ENCODE measurements at places on chromosomes 1 and 21.

DNA sequence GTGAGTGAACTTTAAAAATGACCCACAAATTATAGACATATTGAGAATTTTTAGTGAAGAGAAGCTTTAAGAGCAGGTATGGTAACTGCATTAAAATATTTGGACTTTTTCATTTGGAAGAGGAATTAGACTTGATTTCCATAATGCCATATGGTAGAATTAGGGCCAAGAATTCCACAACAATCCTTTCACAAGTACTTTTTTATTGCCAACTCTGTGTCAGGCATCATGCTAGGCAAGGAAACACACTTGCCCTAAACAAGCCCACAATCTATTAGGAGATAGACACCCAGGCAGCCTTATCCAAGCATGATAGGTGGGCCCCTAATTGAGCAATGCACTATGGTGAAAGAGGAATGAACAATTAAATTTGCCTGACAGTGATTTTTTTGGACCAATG lies 353.0 kb downstream of the TGFB2 start:
- DNase-seq = no peak

GRCh38 chr1:245707941-245708340 lies 553.2 kb downstream of the KIF26B start:
- DNase-seq = no peak

DNA sequence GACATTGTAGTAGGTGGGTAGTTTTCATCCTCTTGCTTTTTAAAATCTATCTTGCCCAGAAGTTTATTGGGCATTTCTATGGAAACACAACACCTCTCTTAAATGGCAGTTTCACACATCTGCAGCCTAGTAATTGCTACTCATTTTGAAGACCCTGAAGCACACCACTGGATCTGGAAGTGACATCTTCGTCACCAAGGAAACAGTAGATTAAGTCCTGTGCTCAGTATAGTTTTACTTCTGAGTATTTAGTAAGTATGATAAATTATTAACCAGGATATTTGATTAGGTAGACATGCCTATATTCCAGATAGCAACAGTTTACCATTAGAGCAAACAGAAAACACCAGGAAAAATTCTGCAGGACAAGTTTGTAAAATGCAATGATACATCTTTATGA lies 48.7 kb downstream of the UCK2 start:
- DNase-seq = peak; percentile 43

GRCh38 chr1:21898326-21899200 lies 38.5 kb downstream of the HSPG2 start:
- no peak for DNase-seq

DNA sequence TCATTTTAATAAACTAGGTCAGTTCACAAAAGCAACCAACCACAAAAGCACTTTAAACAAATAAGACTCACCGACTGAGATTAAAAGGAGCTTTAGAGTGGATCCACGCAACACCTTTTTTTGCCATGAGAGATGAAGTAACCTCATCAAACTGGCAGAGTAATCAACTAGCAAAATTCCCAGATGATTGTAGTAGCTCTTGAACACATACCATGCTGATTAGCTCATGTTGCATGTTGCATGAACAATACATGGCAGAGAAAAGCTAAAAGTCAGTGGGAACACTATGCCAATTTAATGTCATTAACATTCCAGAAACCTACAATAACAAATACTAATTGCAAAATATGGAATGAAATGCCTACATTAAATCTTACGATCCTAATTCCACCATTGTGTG lies 4.1 kb downstream of the WARS2 start:
- DNase-seq = no peak

DNA sequence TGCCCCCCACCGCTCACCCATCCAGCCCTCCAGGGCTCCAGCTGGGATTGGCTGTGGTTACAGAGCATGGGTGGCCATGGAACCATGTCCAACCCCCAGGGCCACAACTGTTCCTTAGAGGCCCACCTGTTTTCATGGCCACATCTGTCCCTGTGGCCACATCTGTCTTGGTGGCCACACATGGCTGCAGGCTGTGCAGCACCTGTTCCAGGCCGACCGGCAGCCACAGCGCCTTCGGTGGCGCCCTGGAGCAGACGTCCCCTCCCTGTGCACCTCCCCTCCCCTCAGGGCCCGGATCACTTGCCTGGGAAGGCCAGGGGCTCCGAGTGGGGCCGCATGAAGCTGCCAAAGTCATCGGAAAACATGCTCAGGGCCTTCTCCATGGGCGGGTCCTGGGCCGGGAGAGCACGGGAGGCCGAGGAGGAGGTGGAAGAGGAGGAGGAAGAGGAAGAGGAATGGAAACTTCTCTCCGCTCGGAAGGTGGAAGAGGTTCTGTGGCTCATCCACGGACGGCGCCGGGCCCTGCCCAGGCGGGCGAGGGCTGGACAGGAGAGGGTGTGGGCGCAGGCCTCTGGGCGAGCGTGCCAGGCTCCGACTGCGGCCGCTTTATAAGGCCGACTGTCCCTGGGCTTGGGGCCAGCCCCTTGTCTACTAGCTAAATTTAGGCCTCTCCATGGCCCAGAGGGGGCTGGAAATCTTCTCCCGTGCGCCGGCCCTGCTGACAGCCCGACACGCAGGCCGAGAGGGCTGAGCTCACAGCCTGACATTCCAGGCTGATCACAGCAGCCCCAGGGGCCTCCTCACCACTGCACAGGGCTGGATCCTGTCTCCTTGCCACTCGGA lies at the start of gene HSPB7:
Gene HSPB7, minus strand, starts transcription at position 583 of the 843 bp plus-strand sequence. Its CDS starts 80 bp downstream, at position 503.
- DNase-seq = peak; percentile 54

GRCh38 chr1:12161662-12162458 lies 4.9 kb upstream of the TNFRSF1B start:
- peak; percentile 69 for DNase-seq

DNA sequence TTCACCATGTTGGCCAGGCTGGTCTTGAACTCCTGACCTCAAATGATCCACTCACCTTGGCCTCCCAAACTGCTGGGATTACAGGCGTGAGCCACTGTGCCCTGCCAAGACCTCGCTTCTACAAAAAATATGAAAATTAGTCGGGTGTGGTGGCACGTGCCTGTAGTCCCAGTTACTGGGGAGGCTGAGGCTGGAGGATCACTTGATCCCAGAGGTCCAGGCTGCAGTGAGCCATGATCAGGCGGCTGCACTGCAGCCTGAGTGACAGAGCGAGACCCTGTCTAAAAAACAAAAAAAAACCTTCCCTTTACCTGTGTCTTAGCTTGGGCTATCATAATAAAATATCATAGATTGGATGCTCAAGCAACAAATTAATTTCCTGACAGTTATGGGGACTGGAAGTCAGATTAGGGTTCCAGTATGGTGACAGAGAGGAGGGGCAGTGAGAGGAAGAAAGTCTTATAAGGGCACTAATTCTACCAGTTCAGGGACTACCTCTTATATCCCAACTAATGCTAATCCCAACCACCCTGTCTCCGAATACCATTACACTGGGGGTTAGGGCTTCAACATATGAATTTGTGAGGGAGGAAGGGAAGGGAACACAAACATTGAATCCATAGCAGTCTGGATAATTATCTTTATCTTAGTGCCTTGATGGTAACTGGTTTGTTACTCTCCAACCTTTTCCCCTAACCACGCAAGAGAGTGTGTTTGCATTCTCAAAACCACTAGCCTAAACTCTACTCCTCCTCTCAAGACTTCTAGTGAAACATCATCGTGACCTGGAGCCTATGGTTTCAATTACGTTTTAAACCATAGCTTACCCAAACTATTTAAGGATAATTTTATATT lies 1.0 kb upstream of the NAXE start:
- DNase-seq = no peak

- DNase-seq = no peak
These were observed 104.9 kb downstream of the NTMT2 start for GRCh38 chr1:170250531-170251276.

DNA sequence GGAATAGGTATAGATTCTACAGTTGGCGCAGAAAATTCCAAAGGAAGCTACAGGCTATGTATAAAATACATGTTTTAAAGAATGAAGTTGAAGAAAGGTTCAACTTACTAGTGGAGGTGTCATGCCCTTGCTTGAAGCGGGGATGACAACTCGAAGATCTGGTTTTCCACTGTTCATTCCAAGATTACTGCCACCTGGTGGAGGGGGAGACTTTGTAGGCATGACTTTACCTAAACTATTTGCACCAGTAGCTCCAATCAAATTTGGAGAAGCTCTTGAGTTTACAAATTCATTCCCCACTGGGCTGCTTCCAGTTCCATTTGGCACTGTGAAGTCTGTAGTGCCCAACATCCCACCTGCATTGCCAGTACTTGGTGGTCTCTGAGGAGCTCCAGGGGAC lies 81.7 kb downstream of the AXDND1 start:
- DNase-seq = no peak

DNA sequence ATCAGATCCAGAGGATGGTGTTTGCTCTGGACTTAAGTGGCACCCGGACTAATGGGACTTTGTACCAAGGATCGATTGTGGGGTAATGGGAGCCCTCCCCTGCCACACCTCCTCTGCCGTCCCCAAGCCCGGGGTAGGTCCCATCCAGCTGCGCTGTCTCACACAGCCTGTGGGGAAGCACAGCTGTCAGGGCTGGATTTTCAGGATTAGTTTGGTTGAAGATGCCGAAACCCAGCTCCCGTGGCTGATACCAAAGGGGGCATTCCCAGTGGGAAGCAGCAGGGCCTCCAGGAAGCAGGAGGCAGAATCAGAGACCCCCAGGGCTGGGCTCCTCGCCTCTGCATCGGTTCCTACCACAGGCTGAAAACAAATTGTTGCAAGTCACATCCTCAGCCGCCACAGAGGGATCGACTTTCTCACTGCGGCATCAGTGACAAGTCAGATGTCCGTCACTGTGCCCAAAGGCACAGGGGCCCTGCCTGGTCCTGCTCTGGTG lies 59.7 kb downstream of the MATN1 start:
- DNase-seq = no peak

GRCh38 chr1:158969166-158969565 lies 37.8 kb downstream of the PYHIN1 start:
- no peak for DNase-seq

- no peak for DNase-seq
These were observed 24.3 kb upstream of the UAP1 start for GRCh38 chr1:162537216-162537615.

DNA sequence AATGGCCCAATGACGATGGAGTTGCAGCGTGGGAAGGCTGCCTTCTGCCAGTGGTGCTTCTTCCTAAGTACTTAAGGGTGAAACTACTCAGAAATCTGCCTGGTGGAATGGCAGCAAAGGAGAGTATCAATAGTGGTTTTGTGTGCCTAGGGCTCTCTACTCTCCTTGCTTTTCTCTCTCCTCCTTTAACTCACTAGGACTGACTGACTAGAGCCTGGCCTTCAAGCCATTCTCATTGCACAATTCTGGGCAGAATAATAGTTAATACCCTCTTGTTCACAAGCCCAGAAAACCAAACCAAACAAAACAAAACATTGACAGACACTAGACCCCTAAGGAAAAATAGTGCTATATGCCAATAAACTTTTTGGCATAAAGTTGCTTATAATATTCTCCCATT lies 171.2 kb upstream of the PTGFR start:
- no peak for DNase-seq

DNA sequence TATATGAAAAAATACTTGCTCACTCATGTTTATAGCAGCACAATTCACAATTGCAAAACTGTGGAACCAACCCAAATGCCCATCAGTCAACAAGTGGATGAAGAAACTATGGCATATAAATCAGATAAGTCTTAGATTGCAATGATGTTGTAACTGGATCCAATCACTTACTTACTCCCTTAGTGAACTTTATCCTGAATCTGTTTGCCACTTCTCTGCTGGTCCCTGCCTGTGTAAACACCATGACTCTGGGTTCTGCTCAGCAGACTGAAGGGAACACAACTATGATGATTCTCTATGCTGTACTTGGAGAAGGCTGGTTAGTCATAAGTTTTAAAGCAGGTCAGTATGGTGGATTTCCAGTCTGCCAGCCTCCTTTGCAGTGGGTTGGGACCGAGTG lies 391.2 kb downstream of the RWDD3 start:
- no peak for DNase-seq

GRCh38 chr1:225880222-225880588 lies 2.0 kb downstream of the TMEM63A start:
- no peak for DNase-seq

DNA sequence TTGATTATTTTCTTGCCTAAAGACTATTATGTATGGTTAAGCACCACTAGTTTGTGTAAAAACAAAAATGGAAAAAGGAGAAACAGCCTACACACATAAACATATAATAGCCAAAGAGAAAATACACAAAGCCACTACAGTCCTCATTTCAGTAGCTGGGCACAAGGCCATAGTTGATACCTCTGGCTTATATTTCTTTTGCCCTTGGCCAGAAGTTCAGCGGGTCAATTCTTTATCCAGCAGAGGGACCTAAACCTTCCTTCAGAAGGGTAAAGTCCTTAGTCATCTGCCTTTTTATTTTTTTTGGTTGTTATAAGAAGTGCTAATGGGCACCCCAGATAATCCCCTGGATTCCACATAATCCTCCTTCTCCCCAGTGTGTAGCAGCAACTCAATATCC lies 134.1 kb downstream of the PIGK start:
- DNase-seq = no peak

GRCh38 chr1:12654004-12654567 lies 10.2 kb downstream of the AADACL4 start:
- DNase-seq = no peak

GRCh38 chr1:208670778-208671177 lies 426.6 kb upstream of the PLXNA2 start:
- DNase-seq = no peak

DNA sequence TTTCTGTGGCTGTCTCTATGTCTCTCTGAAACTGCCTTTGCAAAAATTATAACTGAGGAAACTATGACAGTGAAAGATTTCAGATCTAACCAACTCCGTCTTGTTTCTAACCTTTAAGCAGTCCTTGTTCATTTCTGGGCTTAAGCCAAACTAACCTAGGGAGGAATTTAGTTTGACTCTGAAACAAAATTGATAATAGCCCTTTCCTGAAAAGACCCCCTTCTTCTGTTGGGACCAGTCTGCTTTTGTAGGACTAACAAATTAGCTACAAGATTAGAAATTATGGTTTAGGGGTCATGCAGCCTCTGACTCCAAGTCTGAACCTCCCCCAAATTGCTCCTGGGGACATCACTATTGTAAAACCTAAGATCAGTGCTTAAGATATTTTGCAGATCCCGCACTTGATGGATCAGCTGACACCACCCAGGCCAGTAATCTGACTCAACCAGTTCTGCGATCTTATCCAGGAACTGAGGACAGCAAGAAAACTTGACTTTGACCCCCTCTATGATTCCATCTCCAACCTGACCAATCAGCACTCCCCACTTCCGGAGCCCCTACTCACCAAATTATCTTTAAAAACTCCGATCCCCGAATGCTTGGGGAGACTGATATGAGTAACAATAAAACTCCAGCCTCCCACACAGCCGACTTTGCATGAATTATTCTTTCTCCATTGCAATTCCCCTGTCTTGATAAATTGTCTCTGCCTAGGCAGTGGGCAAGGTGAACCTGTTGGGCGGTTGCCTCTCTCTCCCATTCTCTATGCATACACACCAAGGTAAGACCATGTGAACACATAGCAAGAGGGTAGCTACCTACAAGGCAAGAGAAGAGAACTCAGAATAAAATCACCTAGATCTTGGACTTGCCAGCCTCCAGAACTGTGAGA lies 11.1 kb upstream of the TRIM63 start:
- peak; percentile 86 for DNase-seq

- no peak for DNase-seq
These were observed 42.5 kb downstream of the RPRD2 start for GRCh38 chr1:150406483-150406882.
